ENCODE measurements at places on chromosomes 1 and 21. TPM values are rescaled to one million over a fixed set of nuclear protein-coding genes. Genes with fewer than 3 reads are reported as not detected.

GRCh38 chr1:218459450-218459849 is 114.3 kb downstream of the TGFB2 start:
- DNase-seq, result no peak

GRCh38 chr1:83769594-83770318 is 229.2 kb downstream of the TTLL7 start:
- DNase-seq, result no peak

DNA sequence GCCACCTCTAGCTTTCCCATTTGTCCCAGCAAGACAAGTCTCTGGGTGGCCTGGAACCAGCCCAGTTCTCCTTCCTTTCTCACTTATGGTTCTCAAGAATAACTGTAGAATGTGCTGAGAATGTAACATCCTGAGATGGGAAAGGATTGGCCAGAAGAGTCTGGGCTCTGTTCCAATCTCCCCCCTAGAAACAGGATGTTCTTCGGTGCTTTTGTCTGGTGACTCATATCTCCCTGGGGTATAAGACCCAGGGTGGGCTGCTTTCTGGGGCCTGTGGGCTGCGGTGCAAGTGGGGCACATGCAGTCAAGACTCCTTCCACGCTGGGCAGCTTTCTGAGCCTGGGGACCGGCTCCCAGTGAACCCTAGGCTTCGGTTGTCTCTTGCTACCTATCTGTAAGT is 251.2 kb upstream of the POU3F1 start:
- no peak for DNase-seq

DNA sequence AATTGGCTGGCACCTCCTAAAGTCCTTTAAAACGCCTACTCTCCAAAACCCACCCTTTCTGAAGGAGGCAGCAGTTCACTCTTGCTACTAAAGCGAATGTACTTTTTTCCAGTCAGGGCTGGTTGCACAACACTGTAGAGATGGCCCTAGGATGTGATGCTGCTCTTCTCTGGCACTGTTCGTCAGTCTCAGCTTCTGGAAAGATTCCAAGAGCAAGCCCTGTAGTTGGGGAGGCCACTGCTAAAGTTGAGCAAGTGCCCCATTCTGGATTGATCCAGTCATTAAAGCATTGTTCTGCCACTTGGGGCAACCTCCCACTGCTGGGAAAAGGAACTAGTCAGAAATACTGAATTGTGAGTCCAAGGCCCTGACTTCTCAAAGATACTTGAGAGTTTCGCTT is 28.5 kb upstream of the KCNQ4 start:
- peak; percentile 23 for DNase-seq

- DNase-seq, result no peak
Measured at GRCh38 chr1:156420205-156421061, 51.4 kb downstream of the RHBG start.

GRCh38 chr1:8939362-8939995 is 6.2 kb upstream of the CA6 start:
- DNase-seq, result no peak

DNA sequence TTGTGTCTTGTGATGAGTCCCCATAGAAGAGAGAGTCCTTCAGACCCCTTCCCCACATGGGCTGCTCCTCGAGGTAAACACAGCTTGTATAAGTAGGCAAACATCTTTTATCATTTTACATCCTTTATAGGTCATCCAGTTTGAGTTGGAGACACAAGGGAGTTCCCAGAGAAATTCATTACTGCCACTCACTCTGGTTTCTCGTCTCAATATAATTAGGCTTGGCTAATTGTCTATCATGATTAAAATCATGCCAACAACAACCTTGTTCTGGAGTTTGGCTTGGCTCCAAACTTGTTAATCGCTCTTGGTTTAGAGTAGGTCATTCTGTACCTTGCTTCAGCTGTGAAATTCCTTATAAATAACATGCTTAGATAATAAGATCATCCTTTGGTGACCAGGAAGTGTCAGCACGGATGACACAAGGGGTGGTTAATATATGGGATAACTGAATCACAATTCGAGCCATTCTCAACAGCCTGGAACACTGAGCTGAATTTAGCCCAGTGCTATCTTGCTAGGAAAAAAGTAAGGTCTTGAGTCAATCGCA is 70.7 kb upstream of the DAB1 start:
- DNase-seq, result no peak

DNA sequence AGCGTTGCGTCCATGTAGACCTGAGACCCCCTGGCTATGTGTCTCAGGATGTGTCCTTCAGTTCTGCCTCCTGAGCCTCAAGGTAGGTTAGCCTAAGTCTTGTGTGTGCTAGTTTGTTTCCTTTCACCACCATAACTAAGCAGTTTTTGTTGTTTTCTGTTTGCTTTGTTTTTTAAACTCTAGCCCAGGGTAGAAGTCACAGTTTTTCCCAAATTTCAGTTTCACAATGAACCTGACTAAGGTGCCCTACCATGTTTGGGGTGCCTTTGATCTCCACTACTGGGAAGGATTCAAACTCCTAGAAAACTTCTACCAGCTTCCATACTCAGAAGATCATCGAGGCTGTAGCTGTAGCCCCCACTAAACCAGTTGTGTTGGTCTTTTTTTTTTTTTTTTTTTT is 14.8 kb upstream of the SMG7 start:
- DNase-seq, result no peak

- DNase-seq, result no peak
Measured at GRCh38 chr1:15195420-15196052, 42.0 kb downstream of the TMEM51 start.

- DNase-seq, result peak; percentile 23
Measured at GRCh38 chr1:183004141-183004540, 19.1 kb upstream of the LAMC1 start.

DNA sequence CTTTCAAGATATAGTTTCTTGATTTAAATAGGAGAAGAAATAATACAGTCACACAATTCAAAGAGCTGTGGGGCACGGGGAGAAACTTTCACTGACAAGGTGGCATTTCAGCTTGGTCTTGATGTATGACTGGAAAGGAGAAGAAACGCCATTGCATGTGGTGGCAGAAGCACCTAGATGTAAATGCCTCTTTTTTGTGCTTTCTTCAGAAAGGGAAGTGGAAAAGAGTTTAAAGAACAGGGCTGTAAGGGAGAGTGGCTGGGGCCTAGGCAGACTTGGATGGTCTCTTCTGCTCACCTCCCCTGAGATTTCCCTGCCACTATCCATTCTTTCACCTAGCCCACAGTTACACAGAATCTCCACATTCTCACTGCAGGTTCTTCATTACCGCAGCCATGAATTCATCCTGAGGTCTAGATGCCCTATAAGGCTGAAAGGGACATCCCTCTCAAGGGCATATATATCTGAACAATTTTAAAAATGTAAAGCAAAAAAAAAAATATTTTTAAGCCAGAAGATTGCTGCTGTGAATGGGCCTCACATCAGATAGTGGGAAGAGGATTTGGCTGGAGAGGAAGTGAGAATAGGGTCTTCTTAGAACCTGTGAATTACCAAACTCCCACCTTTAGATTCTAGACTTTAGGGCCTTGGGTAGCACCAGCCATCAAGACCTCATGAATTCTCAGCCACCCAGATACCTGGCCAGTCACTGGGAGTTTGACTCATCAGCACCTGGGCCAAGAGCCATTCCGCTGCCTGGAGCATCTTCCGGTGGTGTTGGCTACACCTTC is 23.4 kb downstream of the CACNA1E start:
- DNase-seq, result no peak

GRCh38 chr1:221783936-221784335 is 42.0 kb upstream of the DUSP10 start:
- DNase-seq, result no peak

DNA sequence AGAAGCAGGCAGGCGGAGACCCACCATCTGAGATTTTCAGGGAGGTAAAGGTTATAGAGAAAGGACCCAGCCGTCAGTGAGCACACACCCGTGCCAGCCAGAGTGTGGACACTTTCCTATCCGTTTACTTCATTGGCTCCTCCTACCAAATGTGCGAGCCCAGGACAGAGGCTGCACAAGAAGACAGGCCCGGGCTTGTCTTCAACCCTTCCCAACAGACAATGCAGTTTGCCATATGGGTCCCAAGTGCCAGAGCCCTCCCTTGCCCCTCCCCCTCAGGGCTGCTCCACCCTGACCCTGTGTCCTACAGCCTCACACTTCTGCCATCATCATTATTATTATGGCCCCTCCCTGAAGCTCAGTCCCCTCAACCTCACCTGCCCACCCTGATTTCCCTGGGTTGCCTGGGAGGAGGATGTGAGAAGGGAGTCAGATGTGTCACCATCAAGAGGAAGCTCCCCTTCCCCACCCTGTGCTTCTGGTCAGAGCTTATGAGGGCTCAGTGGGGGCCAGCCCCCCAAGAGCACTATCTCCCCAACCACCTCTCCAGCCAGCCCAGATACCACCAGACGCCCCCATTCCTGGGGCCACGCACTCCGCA is 9.4 kb downstream of the LAPTM5 start:
- DNase-seq, result no peak

- no peak for DNase-seq
Measured at GRCh38 chr21:20822666-20823065, 175.5 kb upstream of the NCAM2 start.

GRCh38 chr1:171480035-171480434 is 5.3 kb upstream of the PRRC2C start:
- DNase-seq, result no peak

DNA sequence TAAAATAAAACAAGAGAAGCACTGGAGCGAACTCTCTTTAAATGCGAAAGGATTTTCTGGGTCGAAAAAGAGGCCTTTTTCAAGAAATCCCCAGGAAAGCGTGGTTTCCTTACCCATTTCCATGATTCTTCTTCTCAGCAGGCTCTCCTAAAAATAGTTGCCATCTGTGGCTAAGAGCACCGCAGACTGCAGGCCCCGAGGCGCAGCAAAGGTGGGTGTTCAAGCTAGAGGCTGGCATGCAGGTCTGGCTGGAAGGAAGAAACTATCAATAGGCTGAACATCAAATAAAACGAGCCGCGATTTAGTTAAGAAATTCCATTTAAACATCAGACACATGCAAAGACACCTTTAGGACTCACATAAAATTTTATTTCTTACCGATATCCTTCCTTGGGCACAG is 135.1 kb downstream of the ADAMTS1 start:
- no peak for DNase-seq

GRCh38 chr1:97412737-97413136 is 508.1 kb downstream of the DPYD start:
- no peak for DNase-seq

GRCh38 chr1:20343149-20343937 is 52.7 kb downstream of the VWA5B1 start:
- DNase-seq, result peak; percentile 61

DNA sequence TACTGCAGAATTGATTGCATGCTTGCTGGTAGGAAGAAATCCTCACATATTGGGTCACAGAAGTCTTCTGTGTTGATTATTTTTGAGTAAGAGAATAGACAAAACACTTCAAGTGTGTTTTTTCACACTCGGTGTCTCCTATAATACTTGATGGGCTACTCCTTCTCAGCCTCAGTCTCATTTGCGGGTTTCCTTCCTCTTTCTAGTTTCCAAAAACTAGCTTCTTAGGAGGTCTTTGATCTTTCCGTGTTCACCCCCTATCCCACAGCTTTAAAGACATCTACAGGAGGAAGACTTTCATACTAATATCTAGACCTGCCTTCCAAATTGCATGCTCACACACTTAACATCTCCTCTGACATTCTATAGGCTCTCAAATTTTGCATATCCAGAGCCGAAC is 40.7 kb upstream of the NTPCR start:
- DNase-seq, result no peak

THEMIS2 gene
- total RNA-seq, result 18.3 TPM

F5 gene
- total RNA-seq, result 154 TPM

C1orf53 gene
- total RNA-seq, result 6.4 TPM

AKR7A3 gene
- total RNA-seq, result 390 TPM

ADCY10 gene
- total RNA-seq, result 0.81 TPM

CDA gene
- 1.6 TPM for total RNA-seq

FAM72C gene
- 0.58 TPM for total RNA-seq

ZNF593OS gene
- total RNA-seq, result 0.29 TPM

ANGPTL1 gene
- 24.2 TPM for total RNA-seq

LRRC53 gene
- total RNA-seq, result not detected

Measured in mucosa of gallbladder (tissue), 1 donor.